ENCODE measurements at places on chromosomes 12 and 14.

GRCh38 chr12:41288142-41288811, 100.2 kb downstream of the PDZRN4 start:
- no peak for DNase-seq

DNA sequence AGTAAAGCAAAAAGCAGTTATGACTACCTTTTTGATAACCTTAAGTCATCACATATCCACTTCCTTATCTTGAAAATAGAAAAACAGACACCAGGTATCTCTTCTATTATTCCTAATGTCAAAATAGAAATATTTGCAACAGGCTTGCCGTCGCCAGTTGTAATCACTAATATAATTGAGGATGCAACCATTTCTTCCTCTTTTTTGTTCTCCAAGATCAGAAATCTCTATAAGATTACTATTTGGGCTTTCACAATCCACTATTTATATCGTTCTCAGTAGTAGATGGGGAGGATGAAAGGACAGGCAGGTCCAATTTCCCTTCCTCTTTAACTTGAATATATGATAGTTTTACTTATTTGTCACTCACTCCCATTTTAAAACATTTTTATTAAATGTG, 130.2 kb upstream of the HMGA2 start:
- DNase-seq, result no peak

- DNase-seq, result peak; percentile 40
Measured at GRCh38 chr12:28024231-28024995, 51.9 kb upstream of the PTHLH start.

- DNase-seq, result peak; percentile 12
Measured at GRCh38 chr14:31449971-31450610, 7.2 kb downstream of the DTD2 start.

GRCh38 chr12:68036642-68037041, 47.4 kb downstream of the IFNG-AS1 start:
- DNase-seq, result no peak

GRCh38 chr14:95679998-95680735, 6.1 kb upstream of the TCL1B start:
- peak; percentile 9 for DNase-seq

- no peak for DNase-seq
Measured at GRCh38 chr14:28102814-28103213, 663.8 kb upstream of the FOXG1 start.

DNA sequence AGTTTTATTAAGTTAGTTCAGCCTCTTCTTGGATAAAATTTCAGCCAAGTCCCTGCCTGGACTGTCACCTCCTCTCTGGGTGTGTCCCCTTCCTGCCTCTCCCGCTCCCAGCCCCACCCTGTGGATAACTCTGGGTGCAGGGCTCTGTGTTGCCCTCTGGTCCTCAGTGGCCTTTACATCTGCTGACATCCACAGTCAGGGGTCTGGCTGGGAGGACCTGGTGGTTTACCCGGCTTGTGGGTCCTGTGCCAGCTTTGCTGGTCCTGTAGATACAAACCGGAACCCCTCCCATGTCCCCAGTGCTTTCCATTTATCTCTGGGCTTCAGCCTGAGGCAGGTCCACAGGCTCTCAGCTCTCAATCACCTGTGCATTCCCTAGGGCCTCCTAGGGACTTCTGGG, 28.9 kb upstream of the PLEKHG3 start:
- no peak for DNase-seq

DNA sequence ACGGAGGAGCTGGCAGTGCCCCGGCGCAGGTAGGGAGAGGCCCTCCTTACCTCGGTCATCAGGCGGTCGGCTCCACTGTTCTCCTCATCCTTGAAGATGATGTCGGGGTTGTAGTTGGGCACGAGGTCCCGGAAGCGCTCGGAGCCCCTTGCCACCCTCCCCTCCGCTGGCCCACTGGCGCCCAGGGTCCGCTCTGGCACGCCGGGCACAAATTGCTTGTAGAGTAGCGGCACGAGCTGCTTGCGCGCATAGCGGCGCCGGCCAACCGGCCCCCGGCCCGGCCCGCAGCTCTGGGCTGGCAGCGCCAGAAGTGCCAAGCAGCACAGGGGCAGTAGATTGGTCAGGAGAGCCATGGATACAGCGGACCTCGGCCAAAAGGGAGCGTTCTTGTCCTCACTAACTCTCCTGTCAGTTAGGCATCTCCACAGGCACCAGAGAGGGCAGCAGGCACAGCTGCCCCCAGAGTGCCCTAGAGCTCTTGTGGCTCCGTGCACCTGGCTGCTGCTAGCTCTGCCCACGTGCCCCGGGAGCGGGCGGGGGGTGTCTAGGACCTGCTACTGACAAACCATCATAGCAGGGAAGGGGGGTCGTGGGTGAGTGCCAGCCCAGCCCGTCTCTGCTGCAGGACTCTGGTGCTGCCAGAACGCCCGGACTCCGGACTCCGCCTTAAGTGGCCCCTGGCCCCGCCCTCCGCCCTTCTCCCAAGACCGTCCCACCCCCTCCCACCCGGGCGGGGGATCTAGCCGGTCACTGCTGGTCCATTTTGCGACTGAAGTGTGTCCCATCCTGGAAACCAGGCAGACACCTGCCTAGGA, at the start of gene DHH:
DHH (minus strand) TSS at position 642 of the 815 bp plus-strand sequence; CDS start at position 353, 289 bp downstream.
- no peak for DNase-seq

DNA sequence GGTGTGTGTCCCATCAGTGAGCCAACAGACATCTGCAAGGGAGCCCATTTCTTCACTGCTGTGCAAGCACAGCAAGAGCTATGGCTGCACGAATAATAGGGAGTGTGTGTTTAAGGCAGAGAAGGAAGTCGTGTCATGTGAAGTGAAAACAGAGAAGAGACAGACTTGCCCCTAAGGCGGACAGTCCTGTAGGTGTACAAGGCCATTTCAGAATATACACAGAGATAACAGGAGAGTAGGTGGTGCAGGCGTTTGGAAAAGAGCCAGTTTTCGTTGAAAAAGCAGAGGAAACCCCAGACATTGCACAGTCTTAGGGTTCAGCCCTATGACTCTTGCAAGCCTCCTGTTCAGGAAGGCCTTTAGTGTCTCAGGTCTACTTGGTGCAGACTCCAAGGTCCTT, 46.3 kb upstream of the RNU6-8 start:
- no peak for DNase-seq

DNA sequence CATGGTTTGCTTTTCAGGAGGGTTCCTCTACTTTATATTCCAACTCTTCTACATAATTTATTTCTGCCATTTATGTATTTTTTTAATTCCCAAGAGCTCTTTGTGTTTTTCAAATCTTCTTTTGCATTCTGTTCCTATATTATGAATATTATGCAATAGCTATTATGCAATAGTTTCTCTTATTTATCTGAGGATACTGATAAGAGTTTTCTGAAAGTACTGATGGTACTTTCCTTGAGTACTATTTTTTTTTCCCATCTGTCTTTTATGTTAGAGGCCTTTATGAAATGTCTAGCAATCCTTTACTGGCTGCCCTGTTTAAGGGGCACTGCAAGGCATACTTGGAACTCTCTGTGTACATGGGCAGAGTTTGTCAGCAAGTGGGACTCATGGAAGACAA, 93.4 kb downstream of the SLC41A2 start:
- no peak for DNase-seq

DNA sequence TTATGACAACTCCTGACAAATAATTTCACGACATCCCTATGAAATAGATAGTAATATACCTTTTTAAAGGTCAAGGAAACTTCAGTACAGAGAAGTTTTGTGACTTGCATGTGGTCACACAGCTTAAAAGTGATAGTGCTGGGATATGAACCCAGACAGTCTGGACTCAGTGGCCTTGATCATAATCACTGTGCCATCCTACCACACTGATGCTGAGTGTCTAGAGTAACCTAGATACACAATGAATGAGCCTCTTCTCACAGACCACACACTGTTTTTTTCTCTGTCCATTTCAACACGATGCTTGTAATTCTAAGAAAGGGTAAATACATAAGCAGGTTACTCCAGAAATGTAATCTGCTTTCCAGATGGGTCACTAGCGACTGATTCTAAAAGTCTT, 88.2 kb downstream of the SYNE2 start:
- DNase-seq, result no peak

- peak; percentile 83 for DNase-seq
Measured at GRCh38 chr14:105351920-105352851, 37.6 kb downstream of the PACS2 start.

- DNase-seq, result no peak
Measured at GRCh38 chr14:53744857-53745256, 211.8 kb downstream of the BMP4 start.

GRCh38 chr14:59631237-59631636, 54.6 kb upstream of the CCDC175 start:
- peak; percentile 58 for DNase-seq

- DNase-seq, result no peak
Measured at GRCh38 chr14:32728976-32729375, 209.7 kb upstream of the NPAS3 start.

- peak; percentile 25 for DNase-seq
Measured at GRCh38 chr12:27515671-27516070, 8.3 kb upstream of the PPFIBP1 start.

DNA sequence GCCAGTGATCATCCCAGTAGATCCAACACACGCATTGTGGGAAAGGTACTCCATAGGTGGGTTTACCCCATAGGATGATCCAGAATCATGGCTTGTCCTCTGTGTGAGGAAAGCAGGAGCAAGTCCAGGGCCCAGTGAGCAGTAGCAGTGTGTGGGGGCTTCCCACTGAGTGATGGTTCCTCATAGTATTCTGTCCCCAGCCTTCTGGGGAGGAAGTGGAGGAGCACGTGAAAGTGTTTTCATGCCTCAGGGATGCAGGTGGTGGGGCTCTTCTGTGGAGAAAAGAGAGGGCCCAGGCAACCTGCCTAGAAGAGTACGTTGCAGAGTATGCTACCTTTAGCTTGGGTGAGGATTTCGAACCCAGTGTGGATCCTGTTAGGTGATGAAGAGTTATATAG, 56.5 kb downstream of the SUSD6 start:
- DNase-seq, result no peak

DNA sequence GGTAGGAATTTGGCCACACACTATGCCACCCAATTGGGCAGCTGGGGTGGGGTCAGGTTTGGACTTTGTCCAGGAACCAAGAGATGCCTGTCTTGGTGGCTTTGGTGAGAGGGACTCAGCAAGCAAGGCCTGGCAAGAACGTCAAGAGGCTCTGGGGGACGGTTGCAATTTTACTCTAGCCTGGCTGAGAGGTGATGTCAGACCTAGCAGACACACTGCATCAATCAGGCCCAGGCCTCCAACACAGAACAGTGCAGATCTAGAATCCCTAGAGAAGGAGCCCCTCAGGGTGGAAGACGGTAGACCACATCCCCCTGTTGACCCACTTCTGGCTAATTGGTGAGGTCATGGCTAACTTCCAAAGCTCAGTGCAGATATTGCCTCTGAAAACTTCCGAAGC, 1.6 kb upstream of the UNC119B start:
- no peak for DNase-seq

- DNase-seq, result no peak
Measured at GRCh38 chr14:93975791-93976476, 436 bp downstream of the ASB2 start.

DNA sequence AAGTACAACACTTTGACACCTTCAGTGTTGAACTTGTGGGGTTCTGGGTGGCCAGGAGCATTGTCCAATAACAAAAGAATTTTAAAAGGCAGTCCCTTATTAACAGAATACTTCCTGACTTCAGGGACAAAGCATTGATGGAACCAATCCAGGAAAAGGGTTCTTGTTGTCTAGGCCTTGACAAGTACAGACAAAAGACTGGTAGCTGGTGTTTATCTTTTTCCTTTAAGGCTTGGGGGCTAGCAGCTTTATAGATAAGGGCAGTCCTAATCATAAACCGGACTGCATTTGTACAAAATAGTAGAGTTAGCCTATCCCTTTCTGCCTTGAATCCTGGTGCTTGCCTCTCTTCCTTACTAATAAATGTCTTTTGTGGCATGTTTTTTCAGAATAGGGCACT, 27.4 kb downstream of the FAM177A1 start:
- no peak for DNase-seq

DNA sequence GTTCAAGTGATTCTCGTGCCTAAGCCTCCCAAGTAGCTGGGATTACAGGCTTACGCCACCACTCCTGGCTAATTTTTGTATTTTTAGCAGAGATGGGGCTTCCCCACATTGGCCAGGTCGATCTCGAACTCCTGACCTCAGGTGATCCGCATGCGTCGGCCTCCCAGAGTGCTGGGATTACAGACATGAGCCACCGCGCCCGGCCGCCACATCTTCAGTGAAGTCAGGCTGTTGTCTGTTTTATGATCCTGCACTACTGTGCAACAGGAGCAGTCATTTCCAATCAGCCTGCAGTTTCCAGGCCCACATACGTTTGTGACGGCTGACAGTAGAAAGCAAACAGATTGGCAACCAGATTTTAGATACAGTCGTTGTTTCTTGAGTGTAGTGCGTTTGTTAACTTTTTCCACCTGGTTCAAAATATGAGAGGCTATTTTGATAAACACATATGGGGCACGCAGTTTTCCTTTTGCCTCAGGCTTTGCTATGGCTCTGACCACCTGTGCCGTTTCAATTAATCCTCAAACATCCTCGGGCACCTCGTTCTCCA, 74.8 kb downstream of the LGMN start:
- no peak for DNase-seq

DNA sequence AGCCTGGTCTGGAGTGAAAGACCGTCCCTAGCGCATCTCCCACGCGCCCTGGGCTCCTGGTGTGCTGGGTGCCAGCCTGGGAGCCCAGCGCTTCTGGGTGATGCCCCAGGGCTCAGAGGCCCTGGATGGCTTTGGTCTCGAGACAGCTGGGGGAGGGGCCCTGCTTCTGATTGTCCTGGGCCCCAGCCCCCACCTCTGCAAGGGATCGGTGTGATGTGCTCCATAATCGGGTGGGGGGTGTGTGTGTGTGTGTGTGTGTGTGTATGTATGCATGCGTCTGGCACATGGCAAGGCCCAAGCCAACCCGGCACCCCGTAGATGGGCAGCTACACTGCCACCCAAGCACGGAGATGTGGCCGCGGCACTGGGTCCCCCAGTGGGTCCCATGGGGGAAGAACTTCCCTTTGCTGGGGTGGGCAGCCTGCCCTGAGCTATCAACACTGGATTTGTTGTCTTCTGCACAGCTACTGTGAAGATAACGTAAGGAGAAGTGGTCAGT, 3.1 kb downstream of the ZBTB42 start:
- no peak for DNase-seq

GRCh38 chr14:84090837-84091236, 1439.1 kb upstream of the FLRT2 start:
- no peak for DNase-seq

GRCh38 chr14:74875941-74876913, at the start of gene PROX2:
Gene PROX2 (minus strand): TSS chr14:74876145. CDS start chr14:74863834, 12,311 bp downstream.
- no peak for DNase-seq

GRCh38 chr12:49301760-49302159, 6.8 kb downstream of the PRPH start:
- DNase-seq, result no peak

GRCh38 chr12:40993158-40993557, 195.0 kb upstream of the PDZRN4 start:
- no peak for DNase-seq

All from urothelium cell line (cell line).